Lower leg skin (tissue), 4 donors: ENCODE measurements at places on chromosomes 4 and X. TPM values are rescaled to one million over a fixed set of nuclear protein-coding genes. Genes with fewer than 3 reads are reported as not detected.

- no peak for DNase-seq
Observed at GRCh38 chr4:100816436-100817045, 298.7 kb upstream of the EMCN start.

Gene RIPPLY1
- total RNA-seq, result not detected

Gene SMARCA1
- 13.9 TPM for total RNA-seq

DNA sequence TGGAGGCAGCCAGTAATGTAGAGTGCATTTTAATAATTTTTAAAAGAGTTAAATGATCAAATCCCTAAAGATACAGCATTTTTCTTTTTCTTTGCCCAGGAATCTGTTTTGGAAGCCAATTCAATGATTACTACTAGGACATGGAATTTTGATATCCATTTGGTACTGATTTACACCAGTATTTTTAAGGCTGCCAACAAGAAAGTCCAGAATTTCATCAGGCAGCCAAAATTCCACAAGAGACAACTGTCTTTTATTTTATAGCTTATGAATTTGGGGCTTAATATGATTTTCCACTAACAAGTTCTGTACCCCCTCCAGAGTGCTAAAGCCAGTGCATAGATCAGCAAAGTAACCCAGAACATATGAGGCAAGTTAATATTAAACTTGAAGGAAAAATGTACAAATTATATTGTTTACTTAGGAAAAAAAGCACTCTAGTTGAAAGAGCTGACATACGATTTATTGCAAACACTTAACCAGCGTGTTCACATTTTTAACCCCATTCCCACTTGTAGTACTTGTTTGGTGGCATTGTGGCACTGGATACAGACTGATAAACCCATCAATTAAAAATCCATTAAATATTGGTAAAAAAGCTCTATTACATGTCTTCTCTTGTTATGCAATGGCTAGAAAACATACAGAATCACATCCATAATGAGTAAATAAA, 259.7 kb downstream of the DCHS2 start:
- DNase-seq, result no peak

Gene VSIG1
- total RNA-seq, result 1.6 TPM

Gene HCCS
- 19.9 TPM for total RNA-seq

DNA sequence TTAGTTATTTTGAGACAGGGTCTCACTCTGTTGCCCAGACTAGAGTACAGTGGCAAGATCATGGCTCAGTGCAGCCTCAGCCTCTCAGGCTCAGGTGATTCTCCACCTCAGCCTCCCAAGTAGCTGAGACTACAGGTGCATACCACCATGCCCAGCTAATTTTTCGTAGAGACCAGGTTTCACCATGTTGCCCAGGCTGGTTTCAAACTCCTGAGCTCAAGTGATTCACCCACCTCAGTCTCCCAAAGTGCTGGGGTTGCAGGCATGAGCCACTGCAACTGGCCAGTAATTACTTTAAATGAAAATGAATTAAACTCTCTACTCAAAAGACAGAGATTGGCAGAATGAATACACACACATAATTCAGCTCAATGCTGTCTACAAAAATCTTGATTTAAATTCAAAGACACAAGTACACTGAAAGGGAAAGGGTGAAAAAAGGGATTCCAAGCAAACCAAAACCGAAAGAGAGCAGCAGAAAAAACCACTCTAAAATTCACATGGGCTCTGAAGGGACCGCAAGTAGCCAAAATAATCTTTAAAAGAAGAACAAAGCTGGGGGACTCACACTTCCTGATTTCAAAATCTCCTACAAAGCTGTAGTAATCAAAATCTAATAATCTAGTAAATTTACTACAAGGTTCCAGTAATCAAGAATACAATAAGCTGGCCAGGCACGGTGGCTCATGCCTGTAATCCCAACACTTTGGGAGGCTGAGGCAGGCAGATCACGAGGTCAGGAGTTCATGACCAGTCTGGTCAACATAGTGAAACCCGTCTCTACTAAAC, 11.8 kb upstream of the SPON2 start:
- DNase-seq, result no peak

Gene FAM47A
- total RNA-seq, result not detected

- peak; percentile 13 for DNase-seq
Observed at GRCh38 chrX:133544115-133544514, 128.8 kb upstream of the GPC4 start.

Gene HSFX2
- total RNA-seq, result not detected

GRCh38 chr4:101345271-101345595, 2.1 kb downstream of the PPP3CA start:
- DNase-seq, result no peak

Gene FIP1L1
- total RNA-seq, result 47.7 TPM

DNA sequence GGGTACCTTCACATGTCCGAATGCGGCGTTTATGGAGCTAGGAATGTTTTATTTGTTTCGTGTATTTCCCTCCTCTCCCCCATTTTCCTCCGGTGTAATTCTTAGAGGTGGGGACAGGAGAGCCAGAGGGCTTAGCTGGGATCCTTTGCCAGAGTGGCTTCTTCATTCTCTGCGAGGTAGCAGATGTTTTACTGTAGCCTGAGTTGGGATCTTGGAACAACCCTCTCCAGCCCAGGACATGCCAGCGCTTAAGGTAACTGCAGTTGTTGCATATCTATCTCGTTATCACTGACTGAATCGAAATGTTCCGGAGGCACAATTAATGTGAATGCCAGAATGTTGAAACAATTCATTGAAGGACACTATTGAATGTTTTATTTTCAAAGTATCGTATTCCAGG, 59.0 kb upstream of the DYNLT3 start:
- no peak for DNase-seq

GRCh38 chr4:37002625-37003024, 241.9 kb upstream of the NWD2 start:
- DNase-seq, result no peak

DNA sequence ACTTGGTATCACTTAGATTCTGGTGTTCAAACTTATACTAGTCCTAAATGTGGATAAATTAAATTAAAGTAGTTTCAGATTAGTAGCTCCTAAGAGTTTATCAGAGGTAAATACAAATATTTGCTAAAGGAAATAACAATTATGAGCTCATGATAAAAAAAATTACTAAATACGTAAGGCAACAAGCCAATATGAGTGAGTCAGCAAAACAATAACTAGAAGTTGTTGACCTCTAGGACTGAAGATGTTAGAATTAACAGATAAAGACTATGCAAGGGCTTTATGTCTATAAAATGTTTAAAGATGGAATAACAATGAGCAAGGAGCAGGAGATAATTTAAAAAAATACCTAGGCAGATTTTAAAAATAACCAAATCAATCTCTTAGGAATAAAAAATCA, 195.8 kb downstream of the CLCN4 start:
- no peak for DNase-seq

Gene SPOCK3
- total RNA-seq, result not detected

- DNase-seq, result no peak
Observed at GRCh38 chr4:4323705-4324534, 33.9 kb downstream of the ZBTB49 start.

DNA sequence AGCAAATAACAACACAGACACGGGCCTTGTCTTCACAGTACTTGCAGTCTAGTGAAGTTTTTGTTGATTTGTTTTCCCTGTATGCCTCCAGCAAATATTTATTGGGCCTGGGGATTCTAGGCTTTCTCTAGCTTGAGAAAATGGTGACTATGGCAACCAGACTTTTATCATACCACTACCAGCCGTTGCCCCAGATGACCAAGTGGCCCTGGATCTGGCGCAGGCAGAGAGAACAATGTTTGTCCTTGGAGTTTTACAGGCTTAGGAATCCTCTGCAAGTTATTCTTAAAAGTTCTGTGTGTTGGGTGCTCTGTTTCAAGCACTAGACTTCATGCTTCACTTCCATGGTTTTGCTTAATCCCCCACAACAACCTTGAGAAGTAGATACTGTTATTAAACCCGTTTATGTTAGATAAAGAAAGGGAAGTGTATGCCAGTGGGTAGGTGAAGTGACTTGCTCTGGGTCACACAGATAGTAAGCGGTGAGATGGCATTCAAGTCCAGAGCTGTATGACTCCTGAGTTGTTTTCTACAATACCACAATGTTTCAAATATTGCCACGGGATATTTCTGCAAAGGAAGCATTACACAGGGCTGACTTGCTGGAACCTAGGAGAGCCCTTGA, 94.6 kb downstream of the AKAP4 start:
- DNase-seq, result no peak

DNA sequence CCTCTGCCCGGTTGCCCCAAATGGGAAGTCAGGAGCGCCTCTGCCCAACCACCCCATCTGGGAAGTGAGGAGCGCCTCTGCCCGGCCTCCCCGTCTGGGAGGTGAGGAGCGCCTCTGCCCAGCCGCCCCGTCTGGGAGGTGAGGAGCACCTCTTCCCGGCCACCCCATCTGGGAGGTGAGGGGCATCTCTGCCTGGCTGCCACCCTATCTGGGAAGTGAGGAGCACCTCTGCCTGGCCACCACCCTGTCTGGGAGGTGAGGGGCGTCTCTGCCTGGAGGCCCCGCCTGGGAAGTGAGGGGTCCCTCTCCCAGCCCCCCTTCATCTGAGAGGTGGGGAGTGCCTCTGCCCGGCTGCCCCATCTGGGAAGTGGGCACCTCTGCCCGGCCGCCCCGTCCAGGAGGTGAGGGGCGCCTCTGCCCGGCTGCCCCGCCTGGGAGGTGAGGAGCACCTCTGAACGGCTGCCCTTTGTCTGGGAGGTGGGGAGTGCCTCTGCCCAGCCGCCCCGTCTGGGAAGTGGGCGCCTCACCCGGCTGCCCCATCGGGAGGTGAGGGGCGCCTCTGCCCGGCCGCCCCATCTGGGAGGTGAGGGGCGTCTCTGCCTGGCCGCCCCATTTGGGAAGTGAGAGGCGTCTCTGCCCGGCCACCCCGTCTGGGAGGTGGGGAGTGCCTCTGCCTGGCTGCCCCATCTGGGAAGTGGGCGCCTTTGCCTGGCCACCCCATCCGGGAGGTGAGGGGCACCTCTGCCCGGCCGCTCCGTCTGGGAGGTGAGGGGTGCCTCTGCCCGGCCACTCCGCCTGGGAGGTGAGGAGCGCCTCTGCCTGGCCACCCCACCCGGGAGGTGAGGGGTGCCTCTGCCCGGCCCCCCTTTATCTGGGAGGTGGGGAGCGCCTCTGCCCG, 10.6 kb downstream of the PABPC1L2A start:
- DNase-seq, result no peak

DNA sequence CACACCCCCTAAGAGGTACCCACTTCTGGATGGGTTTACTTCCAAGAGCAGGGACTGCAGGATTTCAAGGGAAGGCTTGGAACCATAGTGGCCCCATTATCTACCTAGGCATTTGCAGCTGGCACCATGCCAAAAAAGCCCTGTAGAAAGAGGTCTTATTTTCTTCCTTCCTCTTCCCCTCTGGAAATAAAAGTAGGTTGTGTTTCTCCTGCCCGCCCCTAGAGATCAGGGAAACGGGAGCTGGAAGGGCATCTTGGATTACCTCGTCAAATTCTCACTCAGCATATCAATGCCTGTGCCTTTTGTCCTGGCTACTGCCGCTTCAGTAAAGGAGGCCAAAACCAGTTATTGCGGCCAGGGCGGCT, 1.6 kb downstream of the SCD5 start:
- no peak for DNase-seq

- no peak for DNase-seq
Observed at GRCh38 chr4:57094832-57095223, 15.4 kb downstream of the IGFBP7 start.

Gene GSX2
- 2.8 TPM for total RNA-seq

- no peak for DNase-seq
Observed at GRCh38 chr4:42480717-42481116, 83.4 kb downstream of the SHISA3 start.

- DNase-seq, result no peak
Observed at GRCh38 chrX:68983004-68983857, 154.4 kb downstream of the EFNB1 start.

Gene FREM3
- total RNA-seq, result not detected

Gene BMP2K
- 19.0 TPM for total RNA-seq

Gene CC2D2A
- total RNA-seq, result 2.3 TPM
